ENCODE measurements at places on chromosomes 2 and 18. TPM values are rescaled to one million over a fixed set of nuclear protein-coding genes. Genes with fewer than 3 reads are reported as not detected.

The C18orf54 gene
- 1.1 TPM for total RNA-seq

DNA sequence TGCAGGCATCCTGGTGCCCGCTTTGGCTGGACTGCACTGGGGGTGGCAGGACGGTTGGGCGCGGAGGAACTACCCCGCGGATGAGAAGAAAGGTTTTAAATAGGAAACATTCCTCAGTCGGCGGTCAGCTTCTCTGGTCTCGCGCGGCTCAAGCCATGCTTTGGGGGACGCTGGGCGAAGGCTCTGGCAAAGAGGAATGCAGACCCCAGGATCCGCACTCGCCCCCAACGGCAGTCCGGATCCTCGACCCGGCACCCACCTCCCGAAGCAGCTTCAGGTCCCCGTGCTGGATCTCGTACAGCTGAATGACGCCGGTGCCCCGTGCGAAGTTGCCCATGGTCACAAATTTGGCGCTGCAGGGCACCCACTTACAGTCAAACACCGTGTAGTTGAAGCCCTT is 686 bp upstream of the PNO1 start:
- no peak for DNase-seq

The BCL11A gene
- total RNA-seq, result 0.41 TPM

DNA sequence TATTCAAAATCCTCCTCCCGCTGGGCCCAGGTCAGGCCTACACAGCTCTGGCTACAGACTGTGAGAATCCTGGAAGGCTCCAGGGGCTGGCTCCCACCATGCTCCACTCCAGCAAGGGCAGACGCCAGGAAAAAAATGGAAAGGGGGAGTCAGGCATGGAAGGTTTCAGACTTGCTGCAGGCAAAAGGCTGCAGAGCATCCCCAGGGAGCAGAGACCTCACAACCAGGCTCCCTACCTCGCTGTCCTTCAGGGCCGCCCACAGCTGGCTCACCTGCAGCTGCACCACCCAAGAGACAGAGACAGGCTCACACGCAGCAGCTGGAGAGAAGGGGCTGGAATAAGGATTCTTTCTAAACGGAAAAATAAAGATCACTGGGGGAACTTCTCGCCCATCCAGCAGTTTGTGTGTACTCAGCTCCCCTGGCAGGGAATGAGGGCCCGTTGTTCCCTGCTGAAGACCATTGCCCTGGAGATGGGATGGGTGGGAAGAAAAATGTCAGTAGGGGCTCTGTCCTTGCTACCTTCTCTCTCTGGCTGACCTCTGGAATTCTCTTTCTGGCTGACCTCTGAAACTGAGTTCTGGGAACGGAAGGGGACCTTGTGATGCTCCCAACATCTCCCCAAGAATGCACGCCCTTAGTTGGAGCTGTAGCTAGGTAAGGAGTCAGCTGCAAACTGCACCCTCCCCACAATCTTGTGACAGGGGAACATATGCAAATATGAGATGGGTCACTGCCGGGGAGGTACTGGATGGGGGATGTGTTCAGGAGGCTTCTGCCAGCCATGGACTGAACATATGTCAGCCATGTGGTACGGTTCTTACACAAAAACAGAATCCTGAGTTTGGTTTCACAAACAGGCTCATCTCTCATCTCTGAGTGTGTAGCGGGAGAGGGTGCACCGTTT is 34.5 kb downstream of the BCL2 start:
- DNase-seq, result no peak

GRCh38 chr2:79368116-79368630 is 144.7 kb upstream of the CTNNA2 start:
- no peak for DNase-seq

The TANC1 gene
- 86.1 TPM for total RNA-seq

GRCh38 chr2:156279446-156280150 is 52.9 kb downstream of the NR4A2 start:
- no peak for DNase-seq

GRCh38 chr18:50061876-50062517 is 132.9 kb downstream of the MYO5B start:
- no peak for DNase-seq

- no peak for DNase-seq
These were observed 66.3 kb downstream of the NCKAP1 start for GRCh38 chr2:182971820-182972547.

DNA sequence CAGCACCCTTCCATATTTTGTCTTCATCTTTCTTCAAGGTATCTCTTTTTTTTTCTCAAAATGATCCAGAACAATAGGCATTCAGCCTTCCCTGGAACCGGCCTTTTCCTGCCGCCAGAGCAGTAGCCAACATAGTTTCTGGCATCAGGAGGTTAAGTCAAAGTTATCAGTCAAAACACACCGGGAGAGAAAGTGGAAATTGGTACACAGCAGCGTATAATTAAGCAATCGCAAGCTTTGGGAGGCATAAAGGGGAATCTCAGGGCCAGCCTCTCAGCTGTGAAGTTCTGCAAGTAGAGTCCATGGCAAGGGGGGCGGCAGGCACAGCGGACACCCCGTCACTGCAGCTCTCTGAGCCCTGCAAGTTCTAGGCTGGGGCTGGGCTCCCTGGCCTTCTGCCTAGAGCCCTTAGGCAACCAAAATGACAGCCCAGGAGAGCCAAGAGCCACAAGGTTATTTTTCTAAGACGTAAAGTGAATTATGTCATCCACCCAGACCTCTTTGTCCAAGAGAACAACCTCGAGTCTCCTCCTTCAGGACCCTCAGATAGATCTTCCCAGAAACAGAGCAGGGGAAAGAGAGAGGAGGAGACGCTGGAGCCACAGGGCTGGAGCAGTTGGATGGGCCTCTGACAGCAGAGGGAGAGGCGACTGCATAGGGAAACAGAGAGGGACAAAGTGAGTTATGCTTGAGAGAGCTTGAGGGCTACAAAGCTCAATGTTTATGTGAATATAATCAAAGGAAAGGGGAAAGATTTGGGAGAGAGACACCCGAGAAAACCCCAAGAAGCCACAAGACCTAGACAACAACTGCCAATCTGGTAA is 114.7 kb downstream of the BCL2L11 start:
- no peak for DNase-seq

The UGGT1 gene
- 71.3 TPM for total RNA-seq

GRCh38 chr2:17584689-17585088 is 44.2 kb downstream of the VSNL1 start:
- DNase-seq, result no peak

GRCh38 chr2:226524381-226524843 is 275.2 kb downstream of the IRS1 start:
- no peak for DNase-seq

The ERMN gene
- 1.3 TPM for total RNA-seq

Data from thoracic aorta (tissue), 2 donors.